CD4-positive, alpha-beta T cell treated with Interferon alpha-2 for 1 hour (primary cell): ENCODE measurements at places on chromosomes 5 and 9.

- no peak for DNase-seq
Measured at GRCh38 chr9:68871236-68871635, 142.7 kb downstream of the PRKACG start.

DNA sequence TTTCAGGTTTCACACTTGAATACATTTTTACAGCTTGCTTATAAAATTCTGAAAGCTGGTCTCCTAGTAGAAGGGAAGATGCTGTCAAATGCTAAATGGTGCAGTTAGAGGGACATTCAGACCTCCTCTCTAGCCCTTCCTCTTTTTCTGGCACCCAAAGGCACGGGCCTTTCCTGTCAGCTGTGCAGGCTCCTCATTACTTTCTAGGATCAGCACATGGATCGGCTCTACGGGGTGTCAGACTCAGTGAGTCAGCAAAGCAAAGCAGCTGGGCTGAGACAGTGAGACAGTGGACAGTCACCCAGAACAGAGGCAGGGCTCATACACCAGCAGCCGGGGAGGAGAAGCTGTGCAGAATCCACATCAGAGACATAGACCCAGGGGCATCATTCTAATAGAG lies 80.0 kb upstream of the TNC start:
- DNase-seq: no peak

GRCh38 chr5:52693280-52693679 lies 94.4 kb upstream of the ITGA1 start:
- peak; percentile 47 for DNase-seq

GRCh38 chr5:113162770-113163169 lies 186.2 kb downstream of the DCP2 start:
- DNase-seq: no peak

DNA sequence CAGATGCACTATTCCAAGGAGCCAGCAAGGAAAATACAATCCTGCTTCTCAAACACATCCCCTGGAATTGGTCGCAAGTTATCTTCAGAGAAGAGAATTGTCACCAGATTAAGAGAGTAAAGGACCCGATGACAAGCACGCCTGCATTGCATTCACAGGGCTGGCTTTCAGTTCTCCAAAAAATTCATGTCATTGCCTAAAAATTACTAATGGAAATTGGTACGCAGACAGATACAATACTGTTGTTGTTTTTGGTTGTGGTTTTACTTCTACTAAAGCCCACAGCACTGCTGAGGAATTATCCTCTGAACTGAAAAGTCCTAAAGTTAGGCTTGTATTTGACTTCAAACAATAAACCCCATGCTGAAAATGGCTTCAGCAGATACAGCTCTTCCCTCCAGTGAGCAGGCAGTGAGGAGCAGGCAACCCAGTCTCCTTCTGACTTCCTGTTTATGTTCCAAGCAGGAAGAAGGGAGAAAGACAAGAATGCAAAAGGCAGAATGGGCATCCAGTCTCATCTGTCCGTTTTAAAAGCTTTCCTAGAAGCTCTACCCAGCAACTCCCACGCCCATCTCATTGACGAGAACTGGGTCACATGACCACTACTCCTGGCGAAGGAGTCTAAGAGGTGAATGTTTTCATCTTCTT lies 80.6 kb upstream of the ZNF366 start:
- no peak for DNase-seq

DNA sequence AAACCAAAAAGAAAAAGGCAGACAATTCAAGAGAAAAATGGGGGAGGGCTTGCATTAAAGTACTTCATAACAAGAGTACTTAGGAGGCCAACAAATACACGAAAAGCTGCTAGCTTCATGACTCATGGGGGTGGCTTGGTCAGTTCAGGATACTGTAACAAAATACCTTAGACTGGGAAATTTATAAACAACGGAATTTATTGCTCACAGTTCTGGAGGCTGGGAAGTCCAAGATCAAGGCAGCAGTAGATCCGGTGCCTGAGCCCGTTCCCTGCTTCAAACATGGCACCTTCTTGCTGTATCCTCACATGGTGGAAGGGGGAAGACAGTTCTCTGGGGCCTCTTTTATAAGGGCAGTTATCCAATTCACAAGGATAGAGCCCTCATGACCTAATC lies 111.4 kb downstream of the C9orf50 start:
- no peak for DNase-seq

GRCh38 chr9:123753016-123753415 lies 176.9 kb downstream of the DENND1A start:
- DNase-seq: no peak

DNA sequence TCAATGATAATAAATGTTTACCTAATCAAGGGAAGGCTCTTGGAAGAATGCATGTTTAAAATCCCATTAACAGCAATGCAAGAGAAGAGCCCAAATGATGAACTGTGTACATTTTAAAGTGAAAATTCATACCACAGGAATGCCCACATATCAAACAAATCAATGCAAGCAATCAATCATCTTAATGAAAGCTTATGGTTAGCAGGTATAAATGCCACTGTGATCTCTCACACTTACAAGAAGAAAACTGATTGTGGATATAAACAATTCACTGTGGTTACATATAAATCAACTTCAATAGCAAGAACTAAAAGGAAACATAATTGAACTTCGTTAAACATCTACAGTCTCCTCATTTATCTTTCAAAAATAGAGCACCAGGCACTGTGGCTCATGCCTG lies 161.0 kb upstream of the RORB start:
- DNase-seq: no peak

GRCh38 chr5:1386274-1386717 lies 41.4 kb upstream of the CLPTM1L start:
- peak; percentile 73 for DNase-seq

- DNase-seq: no peak
Measured at GRCh38 chr5:129902816-129903215, 1.4 kb upstream of the CHSY3 start.

GRCh38 chr9:89885156-89885555 lies 280.3 kb downstream of the GADD45G start:
- no peak for DNase-seq

DNA sequence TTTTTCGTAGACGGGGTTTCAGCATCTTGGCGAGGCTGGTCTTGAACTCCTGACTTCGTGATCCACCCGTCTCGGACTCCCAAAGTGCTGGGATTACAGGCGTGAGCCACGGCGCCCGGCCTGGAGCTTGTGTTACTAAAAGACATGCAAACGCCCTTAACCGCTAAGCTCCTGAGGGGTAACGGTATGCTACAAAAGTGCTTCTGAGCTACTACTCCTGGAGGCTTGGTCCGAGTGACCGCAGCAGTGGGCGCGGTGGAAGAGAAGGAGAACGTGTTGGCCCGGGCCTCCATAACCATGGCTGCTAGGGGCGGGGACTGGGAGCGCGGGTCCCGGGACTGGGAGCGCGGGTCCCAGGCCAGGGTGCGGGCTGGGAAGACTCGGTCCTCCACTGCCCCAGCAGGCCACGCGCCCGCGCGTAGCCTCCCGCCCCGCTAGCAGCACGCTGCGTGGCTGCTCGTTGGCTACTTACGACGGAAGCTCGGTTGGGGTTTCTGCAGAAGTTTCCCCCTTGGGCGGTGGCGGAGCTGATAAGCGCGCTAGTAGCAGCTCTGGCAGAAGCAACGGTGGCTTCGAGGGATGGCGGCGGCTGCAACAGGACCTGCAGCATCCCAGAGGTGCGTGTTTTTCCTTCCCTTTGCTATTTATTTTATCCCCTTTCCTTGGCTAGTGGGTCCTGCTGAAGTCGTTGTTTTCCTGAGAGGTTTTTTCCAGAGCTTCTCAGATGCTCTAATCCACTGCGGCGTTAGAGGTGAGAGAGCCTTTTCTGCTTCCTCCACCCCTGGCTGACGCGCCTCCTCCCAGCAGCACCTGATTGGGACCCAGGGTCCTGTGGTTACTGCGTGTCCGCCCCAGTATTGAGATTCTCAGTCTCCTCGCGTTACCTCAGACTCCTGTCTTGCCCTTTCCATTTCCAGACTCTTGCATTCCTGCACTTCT lies 69.2 kb upstream of the CCDC180 start:
- DNase-seq: peak; percentile 67

DNA sequence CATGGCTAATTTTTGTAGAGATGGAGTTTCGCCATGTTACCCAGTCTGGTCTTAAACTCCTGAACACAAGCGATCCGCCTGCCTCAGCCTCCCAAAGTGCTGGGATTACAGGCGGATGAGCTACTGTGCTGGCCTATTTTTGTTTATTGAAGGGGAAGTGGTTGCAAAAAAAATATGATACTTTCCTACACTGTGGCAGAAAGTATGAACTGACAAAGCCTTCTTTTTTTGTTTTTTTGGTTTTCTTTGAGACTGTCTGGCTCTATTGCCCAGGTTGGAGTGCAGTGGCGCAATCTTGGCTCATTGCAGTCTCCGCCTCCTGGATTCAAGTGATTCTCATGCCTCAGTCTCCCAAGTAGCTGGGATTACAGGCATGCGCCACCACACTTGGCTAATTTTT lies 50.9 kb downstream of the OSTF1 start:
- no peak for DNase-seq

GRCh38 chr5:44495280-44495679 lies 106.1 kb upstream of the FGF10 start:
- no peak for DNase-seq

DNA sequence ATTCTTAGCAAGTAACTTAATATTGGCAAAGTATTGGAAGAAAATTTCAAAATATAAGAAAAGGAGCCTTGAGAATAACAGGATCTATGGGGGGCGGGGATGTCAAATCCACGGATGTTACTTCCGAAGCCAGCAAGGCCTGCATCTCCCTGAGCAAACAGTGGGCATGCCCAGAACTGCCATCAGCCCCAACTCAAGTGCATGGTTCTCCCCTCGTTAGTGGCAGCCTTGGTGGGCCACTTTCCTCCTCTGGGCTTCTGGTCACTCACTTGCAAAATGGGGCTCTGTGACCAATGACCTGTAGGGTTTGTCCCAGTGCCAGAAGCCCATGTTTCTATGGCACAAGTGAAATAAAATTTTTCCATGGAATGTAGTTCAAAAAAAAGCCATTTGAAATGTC lies 27.2 kb upstream of the MED10 start:
- no peak for DNase-seq
